ENCODE measurements at places on chromosomes 13 and 19.

DNA sequence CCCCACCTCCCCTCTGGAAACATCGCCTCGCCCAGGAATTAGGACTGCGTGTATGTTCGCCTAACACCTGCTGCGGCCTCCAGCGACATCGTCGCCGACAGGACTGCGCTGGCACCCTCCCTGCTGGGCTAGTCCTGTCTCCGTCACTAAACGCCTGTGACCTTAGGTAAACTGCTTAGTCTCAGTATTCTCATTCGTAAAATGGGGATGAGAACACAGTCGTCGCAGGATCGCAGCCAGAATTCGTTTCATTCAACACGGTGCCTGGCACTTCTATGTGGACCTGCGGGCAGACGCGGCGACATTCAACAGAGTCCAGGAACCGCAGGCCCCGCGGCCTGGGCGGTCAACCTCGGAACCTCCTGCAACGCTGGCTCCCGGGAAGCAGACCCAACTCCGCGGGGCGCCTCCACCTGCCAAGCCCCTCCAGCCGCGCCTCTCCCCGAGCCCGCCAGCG lies 485 bp downstream of the CRYL1 start:
- DNase-seq = no peak

- no peak for DNase-seq
Observed at GRCh38 chr13:41837629-41838028, 123.3 kb downstream of the VWA8 start.

GRCh38 chr13:21055511-21056045 lies 5.8 kb downstream of the LATS2 start:
- DNase-seq = no peak

DNA sequence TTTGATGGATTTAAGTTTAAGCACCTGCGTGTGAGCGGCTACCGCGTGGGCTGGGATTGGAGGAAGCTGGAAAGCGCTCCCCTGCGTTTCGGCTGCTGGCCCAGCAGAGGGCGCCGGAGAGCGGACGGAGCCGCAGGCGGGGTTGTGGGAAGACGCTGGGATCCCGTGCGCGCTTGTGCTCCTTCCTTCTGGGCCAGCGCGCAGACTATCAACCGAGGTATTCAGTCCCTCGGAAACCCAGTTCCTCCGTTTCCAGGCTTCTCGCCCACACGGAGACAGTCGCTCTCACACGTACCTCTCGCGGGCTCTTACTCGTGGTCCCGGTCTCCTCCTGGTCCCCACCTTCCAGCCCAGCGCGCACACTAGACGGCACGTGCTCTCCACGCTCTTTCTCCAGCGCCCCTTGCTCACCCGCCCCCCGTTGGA lies 28.8 kb downstream of the EPN1 start:
- DNase-seq = peak; percentile 23

DNA sequence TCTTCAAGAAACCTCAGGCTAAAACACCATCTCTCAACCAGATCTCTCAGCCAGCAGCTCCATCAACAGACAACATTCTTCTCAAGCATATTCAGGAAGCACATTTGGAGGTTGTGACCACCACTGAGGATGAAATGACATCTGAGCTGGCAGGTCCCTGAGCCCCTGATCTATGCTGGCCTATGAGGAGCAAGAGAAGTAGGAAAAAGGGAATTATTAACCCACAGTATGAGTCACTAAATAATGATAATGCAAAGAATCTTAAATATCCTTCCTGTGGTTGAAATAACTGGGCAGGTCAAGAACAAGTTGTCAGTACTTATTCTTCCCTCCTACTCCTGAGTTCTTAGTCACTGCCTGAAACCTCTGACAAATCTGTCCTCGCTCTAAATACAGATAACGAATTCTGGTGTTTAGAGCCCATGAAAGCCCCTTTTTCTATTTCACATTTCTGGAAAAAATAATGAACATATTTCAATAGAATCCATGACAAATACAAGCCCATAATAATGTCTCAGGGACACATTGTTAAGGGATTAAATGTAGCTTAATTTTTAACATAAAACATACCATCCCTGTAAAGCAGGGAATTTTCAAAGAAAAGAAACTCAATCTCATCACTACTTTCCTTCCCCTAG lies 225.8 kb upstream of the IRS2 start:
- DNase-seq = no peak

- no peak for DNase-seq
Observed at GRCh38 chr19:48768994-48769713, 13.8 kb downstream of the FGF21 start.

DNA sequence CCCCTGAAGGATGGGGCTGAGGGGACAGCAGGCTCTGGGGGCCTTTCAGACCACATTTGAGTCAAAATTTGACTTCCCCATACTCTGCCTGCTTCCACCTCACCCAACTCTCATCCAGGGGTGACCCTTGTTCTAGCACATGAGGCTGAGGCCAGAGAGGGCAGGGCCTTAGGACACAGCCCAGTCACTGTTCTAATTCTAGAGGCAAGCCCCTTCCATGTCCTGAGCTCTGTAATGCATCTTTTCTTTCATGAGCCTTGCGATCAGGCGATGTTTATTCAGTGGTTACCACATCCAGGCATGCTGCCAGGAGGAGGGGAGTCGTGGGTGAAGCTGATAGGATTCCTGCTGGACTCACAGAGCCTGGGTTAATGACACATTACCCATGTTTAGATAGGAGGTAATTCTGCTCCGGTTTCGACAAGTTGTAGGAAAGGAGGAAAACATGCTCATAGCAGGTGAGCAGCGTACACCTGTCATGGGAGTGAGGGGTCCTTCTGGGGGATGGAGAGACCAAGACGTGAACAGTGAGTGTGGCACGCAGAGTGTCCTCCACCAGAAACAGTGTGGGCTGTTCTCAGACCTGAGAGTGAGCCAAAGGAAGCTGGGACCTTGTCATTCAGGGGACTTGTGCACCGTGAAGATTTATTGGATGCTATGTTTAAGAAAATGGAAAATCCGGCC lies 9.3 kb downstream of the RPS9 start:
- no peak for DNase-seq

DNA sequence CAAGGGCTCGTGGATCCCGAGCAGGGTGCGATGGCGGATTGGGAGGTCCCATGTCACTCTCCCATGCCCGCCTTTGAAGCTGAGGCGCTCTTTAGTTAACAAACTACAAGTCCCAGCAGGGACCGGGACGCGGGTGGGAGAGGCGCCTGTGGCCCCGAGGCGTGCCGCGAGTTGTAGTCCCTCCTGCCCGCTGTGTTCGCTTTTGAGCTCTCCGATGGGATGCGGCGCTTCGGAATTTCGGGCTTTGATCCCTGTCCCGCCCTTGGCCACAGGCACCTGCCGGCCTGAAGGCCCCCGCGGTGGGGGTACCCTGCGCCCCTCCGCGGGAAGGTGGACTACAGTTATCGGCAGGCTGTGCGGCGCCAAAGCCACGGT lies 11.0 kb downstream of the CYTH2 start:
- no peak for DNase-seq

DNA sequence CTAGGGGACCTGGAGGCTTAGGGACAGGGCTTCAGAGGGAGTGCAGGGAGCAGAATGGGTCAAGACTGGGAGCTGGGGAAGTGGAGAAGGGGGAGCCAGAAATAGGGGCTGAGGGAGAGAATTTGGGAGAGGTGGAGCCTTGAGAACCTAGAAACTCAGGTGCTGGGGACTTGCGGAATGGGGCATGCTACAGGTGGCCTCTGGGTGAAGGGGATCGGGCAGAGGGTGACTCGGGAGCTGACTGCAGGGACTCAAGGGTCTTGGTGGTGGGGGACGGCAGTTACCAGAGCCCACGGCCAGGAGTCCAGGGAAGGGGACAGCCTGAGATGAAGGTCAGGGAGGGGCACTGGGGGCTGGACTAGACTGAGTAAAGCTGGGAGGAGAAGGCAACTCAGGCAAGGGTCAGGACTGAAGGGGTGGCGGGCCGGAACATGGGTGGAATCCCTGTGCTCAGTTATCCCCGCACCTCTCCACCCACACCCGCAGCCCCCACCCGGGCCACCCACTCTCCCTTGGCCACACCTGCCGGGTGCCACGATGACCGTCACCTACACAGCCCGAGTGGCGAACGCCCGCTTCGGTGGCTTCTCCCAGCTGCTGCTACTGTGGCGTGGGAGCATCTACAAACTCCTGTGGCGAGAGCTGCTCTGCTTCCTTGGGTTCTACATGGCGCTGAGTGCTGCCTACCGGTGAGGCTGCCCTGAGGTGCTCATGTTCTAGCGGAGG lies 628 bp downstream of the BEST2 start:
- no peak for DNase-seq

DNA sequence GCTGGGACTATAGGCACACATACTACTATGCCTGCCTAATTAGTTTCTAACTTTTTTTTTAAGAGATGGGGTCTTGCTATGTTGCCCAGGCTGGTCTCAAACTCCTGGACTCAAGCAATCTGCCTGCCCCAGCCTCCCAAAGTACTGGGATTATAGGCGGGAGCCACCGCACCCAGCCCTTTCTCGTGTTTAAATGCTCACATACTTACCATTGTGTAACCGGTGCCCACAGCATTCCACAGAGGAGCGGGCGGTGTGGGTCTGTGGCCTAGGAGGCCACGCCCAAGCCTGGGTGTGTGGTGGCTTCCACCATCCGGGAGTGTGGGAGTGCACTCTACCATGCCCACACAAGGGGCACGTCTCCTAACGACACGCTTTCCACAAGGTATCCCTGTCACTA lies 7.7 kb downstream of the LMNB2 start:
- no peak for DNase-seq

- DNase-seq = no peak
Observed at GRCh38 chr13:100633461-100633860, 41.1 kb downstream of the TMTC4 start.

DNA sequence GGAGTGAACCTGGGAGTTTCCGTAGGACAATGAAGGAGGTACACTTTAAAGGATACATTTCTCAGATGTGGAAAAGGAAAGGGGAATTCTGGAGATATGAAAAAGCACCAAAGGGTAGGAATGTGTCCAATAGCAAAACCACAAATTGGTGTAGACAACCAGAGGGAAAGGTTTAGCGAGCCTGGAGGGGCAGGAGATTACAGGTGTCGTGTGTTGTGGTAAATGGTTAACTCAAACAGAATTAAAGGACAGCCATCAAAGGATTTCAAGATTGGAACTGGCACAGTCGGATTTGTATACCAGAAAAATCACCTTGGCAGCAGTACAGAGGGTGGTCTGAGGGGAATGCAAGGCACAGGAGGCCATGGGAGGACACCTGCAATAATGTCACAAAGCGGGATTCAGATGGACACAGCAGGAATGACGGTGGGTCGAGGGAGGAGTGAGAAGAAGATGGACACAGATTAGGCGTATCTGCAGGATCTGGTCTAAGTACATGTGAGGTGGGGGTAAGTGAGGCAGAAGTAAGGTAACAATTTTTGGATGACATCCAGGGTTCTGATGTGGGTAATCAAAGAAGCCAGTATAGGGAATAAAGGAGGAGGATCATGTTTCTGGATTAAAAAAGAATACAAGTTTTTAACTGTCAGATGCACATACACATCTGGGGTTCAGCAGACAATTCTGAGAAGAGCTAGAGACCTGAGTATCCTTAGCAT lies 361.6 kb downstream of the KLF12 start:
- DNase-seq = no peak

- DNase-seq = no peak
Observed at GRCh38 chr13:110813646-110814624, 100.4 kb downstream of the ING1 start.

GRCh38 chr13:48233046-48233888 lies at the start of gene ITM2B:
ITM2B (plus strand) TSS chr13:48233206; CDS start chr13:48233361, 155 bp downstream.
- peak; percentile 58 for DNase-seq

Data from activated T-helper 1 cell treated with Interleukin-2 at 50 U/mL for 16 hours (primary cell).